ENCODE measurements at places on chromosomes 16 and 17. TPM values are rescaled to one million over a fixed set of nuclear protein-coding genes. Genes with fewer than 3 reads are reported as not detected.

Gene MBTPS1
- total RNA-seq: 94.7 TPM

Gene DBNDD1
- 53.8 TPM for total RNA-seq

Gene TMC5
- total RNA-seq: 9.9 TPM

Gene CD79B
- not detected for total RNA-seq

Gene EME2
- total RNA-seq: 53.4 TPM

Gene ZG16
- total RNA-seq: not detected

DNA sequence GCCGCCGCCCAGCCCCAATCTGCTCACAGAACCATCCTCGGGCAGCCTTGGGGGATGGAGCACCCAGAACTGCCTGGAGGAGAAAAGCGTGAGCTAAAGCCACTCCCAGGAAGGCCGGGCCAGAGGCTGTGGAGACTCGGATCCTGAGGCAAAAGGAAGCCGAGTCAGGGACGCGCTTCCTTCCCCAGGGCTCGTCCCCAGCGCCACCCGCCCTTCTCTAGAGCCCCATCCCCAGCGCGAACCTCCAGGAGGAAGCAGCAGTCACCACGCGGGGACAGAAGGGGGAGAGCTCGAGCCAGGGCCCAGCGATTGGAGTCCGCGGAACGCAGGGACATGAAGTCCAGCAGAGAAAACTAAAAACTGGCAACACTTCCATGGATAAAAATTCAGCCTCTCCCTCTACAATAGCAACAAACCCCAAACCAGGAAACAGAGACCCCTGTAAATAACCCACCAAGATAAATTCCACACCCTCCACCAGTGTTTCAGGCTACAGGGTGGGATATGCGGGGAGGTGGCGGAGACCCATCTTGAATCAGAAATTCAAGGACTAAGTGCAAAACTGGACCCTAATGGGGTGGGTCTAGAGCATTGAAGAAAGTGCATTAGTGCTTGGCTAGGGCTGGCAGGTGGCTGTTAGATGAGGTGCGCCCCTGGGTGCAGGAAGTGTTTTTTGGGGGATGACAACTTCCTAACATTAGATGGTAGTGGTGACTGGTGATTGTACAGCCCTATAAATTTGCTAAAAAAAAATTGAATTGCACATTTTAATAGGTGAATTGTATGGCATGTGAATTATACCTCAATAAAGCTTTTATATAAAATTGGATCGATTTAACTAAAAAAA lies 116.1 kb upstream of the METRNL start:
- DNase-seq: peak; percentile 54
- H3K4me3 ChIP-seq: peak overlapping the region; percentile 6
- peaks cover 6% of the 10 kb centered on the region for H3K36me3 ChIP-seq

- peaks cover 12% of the 10 kb centered on the region for H3K36me3 ChIP-seq
- DNase-seq: no peak
- peaks cover 16% of the 10 kb centered on the region for H3K4me1 ChIP-seq
These were observed 1.7 kb downstream of the PER1 start for GRCh38 chr17:8150194-8151119.

DNA sequence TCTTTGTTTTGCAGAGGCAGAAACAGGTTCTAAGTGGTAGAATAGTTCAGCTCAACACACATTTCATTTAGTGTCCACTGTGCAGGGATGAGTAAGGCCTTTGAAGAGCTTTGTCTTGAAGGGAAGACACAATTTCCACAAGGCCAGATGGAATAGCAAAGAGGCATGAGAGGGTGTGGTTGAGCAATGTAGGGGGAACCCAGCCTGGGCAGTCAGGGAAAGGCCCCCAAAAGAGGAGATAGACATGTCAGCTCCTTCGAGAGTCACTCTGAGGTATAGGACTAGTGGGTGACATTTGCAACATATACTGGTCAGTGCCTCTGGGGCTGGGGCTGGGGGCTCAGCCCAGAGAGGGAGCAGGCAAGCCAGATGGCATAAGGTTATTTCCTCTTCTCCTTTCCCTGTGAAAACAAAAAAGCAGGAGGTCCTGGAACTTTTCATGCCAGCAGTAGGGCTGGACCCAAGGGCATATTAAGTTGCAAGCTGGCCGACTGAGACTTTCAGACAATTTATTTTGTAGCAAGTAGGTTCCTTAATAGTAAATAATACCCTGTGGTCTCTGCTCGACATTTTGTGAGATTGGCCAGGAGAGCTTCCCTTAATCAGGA lies 7.1 kb downstream of the ALKBH5 start:
- H3K36me3 ChIP-seq: peaks cover 20% of the 10 kb centered on the region
- no peak overlapping the region for H3K4me3 ChIP-seq
- peaks cover 35% of the 10 kb centered on the region for H3K4me1 ChIP-seq

DNA sequence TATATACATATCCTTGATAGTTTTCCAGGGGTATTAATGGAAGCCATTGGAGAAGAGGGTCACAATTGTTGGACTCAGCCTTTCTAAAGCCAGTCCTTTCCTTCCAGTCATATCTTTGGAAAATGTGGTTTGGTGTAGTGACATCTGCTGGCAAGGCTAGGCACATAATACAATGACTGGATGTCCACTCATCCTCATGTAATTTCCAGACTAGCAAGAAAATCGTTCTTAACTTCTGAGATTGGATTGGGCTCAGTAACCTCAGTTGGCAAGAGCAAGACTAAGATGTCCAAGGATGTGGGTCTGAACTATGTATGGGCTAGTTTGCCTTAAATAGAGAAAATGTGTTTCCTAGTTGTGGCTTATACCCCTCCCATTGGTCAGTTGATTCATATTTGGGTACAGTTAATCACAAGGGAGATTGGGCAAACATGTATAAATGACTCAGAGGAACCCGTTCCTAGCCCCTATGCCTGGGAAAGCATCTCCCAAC lies 8.7 kb upstream of the KAT7 start:
- no peak overlapping the region for H3K27ac ChIP-seq
- DNase-seq: no peak
- H3K27me3 ChIP-seq: peaks cover 9% of the 10 kb centered on the region

Data from progenitor cell of endocrine pancreas (in vitro differentiated cells).